ENCODE measurements at places on chromosomes 11 and 22.

DNA sequence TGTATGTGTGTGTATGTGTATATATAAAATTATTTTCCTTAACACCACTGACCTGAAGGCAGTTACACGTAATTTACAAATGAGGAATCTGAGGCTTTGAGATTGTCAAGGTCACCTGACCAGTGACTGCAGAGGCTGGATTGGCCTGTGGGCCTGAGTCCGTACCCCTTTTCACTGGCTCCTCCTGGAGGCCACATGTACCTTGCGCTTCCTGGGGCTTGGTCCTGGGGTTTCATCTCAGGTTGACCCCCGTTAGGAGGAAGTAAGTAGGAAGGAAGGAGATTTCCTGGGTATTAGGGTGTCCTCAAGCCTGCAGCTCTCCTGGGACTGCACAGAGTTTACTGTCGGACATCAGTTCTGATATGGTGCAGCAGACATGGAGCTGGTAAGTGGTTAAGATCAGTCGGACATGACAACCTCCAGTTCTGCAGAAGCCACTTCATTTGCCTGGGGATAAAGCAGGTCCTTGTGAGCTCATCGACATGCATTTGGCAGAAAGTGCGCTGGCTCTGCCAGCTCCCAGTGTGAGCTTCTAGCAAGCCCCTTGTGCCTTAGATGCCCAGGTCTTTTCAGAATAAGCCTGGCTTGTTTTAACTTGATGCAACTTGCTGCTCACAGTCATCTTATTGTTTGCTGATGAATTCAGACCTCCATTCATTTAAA is 36.6 kb downstream of the ST3GAL4 start:
- no peak for DNase-seq

- peak; percentile 97 for DNase-seq
Observed at GRCh38 chr11:62556108-62556874, 9.7 kb upstream of the AHNAK start.

- no peak for DNase-seq
Observed at GRCh38 chr11:97033178-97033577, 643.4 kb downstream of the JRKL start.

DNA sequence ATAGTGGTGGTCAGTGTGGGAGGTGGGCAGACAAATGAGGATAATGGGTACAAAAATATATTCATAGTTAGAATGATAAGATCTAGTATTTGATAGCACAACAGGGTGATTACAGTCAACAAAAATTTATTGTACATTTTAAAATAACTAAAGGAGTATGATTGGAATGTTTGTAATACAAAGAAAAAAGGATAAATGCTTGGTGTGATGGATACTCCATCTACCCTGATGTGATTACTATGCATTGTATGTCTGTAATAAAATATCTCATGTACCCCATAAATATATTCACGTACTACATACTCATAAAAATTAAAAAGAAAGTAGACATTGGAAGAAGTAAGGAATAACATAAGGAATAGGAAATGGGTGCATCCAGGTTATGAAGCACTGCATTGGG is 15.4 kb downstream of the RRP8 start:
- DNase-seq = no peak

GRCh38 chr11:75031771-75032549 is 43.2 kb downstream of the NEU3 start:
- DNase-seq = peak; percentile 32

DNA sequence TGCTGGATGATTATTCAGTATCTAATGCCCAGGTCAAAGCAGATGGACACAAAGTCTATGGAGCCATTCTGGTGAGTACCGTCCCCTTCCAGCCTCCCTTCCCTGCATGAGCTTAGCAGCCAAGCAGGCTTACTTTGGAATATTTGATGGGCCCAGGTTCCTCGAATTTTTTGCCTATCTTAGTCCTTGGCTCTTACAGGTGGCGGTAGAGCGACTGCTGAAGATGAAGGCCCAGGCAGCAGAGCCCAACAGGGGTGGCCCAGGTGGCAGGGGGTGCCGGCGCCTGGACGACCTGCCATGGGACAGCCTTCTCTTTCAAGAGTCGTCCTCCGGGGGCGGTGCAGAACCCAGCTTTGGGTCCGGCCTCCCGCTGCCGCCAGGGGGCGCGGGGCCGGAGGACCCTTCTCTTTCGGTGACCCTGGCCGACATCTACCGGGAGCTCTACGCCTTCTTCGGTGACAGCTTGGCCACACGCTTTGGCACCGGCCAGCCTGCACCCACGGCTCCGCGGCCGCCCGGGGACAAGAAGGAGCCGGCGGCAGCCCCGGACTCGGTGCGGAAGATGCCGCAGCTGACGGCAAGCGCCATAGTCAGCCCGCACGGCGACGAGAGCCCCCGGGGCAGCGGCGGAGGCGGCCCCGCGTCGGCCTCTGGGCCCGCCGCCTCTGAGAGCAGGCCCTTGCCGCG is 741 bp upstream of the TMEM179B start:
- no peak for DNase-seq

- DNase-seq = no peak
Observed at GRCh38 chr11:101729406-101730078, 145.7 kb upstream of the TRPC6 start.

DNA sequence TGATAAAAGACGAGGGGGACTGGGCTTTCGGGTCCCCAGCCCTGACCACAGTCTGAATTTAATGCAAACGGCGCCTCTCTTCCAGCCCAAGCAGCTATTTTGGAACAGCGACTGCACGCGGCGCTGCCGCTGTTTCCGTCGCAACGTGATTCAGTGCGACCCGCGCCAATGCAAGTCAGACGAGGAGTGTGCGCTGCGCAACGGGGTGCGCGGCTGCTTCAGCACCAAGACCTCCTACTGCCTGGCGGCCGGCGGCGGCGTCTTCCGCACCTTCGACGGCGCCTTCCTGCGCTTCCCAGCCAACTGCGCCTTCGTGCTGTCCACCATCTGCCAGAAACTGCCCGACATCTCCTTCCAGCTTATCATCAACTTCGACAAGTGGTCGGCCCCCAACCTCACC is 56.7 kb downstream of the TECTA start:
- no peak for DNase-seq
